Endodermal cell (in vitro differentiated cells): ENCODE measurements at places on chromosomes 3 and 15. TPM values are rescaled to one million over a fixed set of nuclear protein-coding genes. Genes with fewer than 3 reads are reported as not detected.
A peak's percentile ranks its signal among the peaks of the same experiment; 100 is the strongest.

- DNase-seq: peak; percentile 73
Observed at GRCh38 chr3:156681002-156681401, 6.6 kb downstream of the TIPARP start.

DNA sequence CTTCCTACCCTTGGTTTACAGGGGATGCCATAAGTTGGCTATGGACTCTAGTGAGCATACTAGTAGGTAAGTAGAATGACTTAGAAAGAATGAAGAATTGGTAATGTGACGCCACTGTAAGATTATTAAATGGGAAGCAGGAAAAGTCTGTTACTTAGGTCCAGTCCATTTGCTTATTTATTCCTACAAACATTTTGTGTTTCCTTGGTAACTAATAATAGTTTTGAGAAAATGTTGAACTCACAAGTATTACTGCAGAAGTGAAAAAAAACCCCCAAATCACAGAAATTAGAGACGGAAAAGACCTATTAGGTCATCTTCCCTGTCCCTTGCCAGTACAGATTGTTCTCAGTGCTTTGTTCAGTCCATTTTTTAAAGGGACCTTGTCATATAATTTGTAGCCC is 63.5 kb downstream of the CMSS1 start:
- no peak for DNase-seq

- DNase-seq: no peak
Observed at GRCh38 chr3:41488501-41488900, 289.2 kb downstream of the CTNNB1 start.

- no peak for DNase-seq
Observed at GRCh38 chr3:78091478-78092119, 1051.7 kb downstream of the ROBO2 start.

- no peak for DNase-seq
Observed at GRCh38 chr3:144052275-144052674, 80.7 kb downstream of the DIPK2A start.

DNA sequence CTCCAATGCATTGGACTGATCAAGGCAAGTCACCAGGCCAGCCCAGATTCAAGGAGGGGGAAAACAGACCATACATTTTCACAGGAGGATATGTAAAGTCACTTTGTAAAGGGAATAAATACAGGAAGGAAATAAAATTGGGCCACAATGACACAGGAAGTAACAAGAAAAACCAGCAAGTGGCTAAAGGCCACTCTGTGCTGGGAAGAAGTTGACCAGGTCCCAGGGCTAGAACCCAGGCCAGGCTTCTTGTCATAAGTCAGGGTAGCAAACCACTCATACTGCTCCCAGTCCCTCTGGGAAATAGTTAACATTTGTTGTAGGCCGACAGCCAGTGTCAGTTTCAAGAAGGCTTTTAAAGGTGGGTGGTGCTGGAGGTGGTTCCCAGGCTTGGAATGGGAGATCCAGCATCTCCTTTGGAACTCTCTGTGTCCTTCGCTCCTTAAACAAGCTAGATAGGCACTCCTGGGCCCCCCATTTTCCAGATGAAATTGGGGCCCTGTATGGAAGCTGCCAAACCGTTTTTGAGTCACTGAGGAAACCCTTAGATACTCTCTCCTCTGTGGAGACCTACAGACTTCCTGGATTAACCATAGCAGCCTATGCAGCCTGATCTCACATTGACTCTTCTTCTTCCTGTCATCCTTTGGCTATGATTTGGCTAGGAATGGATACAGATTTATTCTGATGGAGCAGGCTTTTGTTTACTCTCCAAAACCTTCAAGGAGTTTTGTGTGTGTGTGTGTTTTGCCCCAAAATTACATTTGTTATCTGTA is 14.7 kb upstream of the EDC3 start:
- no peak for DNase-seq

DNA sequence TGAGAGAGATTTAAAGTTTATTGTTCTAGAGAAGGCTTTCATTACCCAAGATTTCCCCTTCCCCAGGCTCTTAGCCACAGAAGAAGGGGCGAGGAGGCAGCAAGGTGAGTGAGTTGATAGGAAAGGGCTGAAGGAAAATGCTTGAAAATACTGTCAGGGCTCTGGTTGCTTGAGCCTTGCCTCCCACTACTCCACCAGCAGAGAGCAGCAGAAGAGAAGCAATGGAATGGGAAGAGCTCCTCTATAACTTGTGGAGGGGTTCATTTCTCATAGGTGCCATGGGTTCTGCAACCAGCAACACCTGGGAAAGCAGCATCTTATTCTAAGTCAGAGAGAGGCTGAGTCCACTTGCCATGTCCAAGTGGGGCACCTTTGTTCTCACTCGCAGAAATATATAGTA is 184.0 kb upstream of the CNTN6 start:
- DNase-seq: peak; percentile 75

GRCh38 chr3:120765830-120766493 is 23.4 kb downstream of the GTF2E1 start:
- no peak for DNase-seq

DNA sequence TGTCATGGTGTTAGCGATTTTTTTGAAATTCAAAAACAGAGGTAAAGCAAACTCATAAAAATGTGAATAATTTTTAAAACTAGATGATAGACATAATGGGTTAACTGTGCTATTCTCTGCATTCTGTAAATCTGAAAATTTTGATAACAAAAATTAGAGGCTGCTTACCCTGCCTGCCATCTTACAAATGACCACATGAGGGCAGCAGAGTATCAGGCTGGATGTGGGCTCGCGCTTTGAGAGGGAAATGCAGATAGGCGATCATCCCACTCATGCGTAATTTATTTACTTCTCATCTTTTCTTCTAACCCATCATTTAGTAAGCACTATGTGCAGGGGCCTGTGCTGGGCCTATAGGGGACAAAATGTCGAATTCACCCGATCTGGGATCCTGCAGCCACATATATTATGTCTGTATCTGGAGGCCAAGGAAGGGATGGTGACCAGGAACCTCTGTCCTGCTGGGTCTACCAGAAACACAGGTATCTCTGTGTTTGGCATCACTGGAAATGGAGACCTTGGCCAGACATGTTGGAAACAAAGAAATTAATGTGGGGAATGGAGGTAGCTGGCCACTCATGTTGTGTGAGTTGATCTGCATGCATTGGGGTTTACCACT is 7.8 kb upstream of the RAD18 start:
- DNase-seq: peak; percentile 89

DNA sequence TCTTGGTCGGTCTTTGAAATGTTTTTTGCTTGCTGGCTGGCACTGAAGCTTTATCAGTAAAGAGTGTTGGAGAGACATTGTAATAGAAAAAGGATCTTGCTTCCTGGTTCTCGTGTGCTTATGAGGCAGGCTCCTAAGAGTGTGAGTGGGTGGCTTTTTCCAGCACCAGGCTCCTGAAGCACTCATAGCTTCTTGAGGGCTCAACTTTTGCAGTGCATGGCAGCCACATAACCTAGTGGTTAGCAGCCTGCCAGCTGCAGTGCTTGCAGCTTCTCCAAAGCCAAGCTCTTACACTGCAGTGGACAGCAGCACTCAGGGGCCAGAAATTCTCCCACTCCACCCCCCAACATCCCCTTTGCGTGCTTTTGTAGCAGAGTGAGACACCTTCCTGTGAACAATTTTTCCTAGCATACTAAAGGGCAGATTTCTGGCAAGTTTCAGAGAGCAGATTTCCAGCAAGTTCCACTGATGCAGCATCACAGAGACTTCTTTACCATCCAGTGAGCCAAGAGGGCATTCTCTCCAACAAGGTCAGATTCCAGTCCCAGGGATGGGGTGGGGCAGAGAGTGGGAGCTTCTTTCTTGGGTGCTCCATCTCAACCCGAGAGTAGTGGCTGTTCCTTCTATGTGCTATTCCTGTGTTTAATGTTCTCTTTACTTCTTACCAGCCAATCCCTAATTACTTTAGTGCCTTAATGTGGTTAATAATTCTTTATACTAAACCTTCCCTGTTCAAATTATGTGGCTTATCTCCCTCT is 15.8 kb upstream of the ARHGEF26 start:
- no peak for DNase-seq

- DNase-seq: no peak
Observed at GRCh38 chr3:43620831-43621655, 768 bp downstream of the ANO10 start.

- peak; percentile 72 for DNase-seq
Observed at GRCh38 chr15:83209333-83209732, 1.7 kb upstream of the HDGFL3 start.

DNA sequence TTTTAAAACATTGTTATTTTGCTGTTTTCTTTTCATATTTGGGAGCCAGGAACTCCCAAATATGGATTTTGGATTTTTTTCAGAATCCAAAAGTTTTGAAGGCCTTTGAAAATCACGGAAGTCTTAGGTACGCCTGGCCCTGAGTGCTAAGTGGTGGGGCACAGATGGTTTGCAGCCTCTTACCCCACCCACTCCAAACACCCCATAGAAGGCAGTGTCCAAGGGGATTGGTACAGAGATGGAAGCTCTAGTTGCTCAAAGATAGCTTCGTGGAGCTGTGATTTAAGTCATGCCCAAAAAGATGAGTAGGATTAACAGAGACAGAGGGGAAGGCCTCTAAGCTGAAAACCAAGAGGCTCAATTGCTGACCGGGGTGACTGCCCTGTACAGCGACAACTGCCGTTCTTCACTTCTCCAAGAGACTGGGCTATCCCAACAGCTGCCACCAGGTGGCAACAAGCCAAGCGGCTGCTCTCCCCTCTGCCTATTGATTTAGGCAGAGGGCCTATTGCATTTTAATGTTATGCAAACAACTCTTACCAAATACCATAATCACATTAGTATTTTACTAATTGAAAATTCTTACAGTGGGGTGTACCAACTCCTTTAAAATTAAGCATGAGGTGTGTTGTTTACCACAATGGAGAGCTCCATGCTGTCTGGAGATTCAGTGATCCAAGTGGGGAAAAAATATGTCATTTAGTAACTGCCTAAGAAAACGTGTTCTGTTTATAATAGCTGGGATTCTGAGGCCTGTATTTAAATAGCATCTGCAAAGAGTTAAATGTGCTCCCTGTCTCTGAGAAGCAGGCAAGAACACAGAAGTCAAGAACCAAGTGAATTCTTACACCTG is 64.0 kb upstream of the C15orf61 start:
- DNase-seq: peak; percentile 95

DNA sequence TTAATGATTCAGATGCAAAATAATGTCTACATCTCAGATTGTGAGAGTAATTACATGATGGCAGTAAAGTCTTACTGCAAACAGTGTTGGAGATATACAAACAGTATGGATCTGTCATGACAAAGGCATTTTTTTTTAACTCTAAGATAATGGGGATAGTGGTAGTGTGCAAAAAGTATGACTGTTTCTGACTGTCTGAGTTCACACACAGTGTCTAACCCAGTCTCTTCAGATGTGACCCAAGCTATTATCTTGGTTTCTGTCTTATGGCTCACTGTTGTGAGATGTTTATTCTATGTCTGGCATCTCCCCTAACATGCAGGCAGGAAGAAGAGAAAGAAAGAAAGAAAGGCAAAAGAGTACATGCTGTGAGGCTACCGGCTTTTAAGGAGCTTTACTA is 17.0 kb downstream of the RPL39L start:
- no peak for DNase-seq

GRCh38 chr3:38332201-38332600 is 14.4 kb upstream of the XYLB start:
- DNase-seq: no peak

SKOR1 gene
- 0.16 to 0.51 TPM (median 0.23 TPM) in 3 replicates for total RNA-seq

FAM81A gene
- total RNA-seq: 0.35 to 1.1 TPM in 2 of 3 replicates, not detected in the other

HTR3E gene
- total RNA-seq: not detected in 2 replicates

COPG1 gene
- total RNA-seq: 190 to 193 TPM (median 193 TPM) in 3 replicates

PDCD7 gene
- 25.4 and 29.3 TPM in 2 replicates for total RNA-seq

CHL1 gene
- 0.88 and 2.2 TPM in 2 replicates for total RNA-seq

SPATA12 gene
- total RNA-seq: 0.19 TPM in 1 of 3 replicates, not detected in the others

TGM4 gene
- not detected in 3 replicates for total RNA-seq

NBEAL2 gene
- 55.6 and 64.0 TPM in 2 replicates for total RNA-seq
